ENCODE measurements at places on chromosomes 11 and 22.

- no peak for DNase-seq
Measured at GRCh38 chr22:38240734-38241252, 32.0 kb downstream of the TMEM184B start.

DNA sequence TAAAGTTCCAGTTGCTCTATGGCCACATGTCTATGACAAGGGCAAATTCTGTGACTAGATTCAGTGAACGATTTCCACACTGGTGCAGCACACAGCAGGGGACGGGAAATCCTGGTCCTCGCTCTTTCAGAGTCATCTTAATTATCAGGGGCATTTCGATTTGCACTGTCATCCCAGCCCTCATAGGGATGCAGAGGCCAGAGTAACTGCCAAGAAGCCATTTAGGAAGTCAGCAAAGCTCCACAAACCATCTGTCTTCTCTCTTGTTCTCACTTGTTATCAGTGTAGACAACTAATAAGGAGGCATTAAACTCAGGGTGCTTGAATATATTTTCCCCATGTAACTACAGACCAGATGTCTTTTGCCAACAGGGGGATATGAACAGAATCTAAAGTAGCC is 151.7 kb downstream of the STK33 start:
- no peak for DNase-seq

GRCh38 chr22:43879901-43880540 is 11.8 kb downstream of the PNPLA5 start:
- DNase-seq, result no peak

GRCh38 chr11:82046778-82047177 is 686.9 kb downstream of the FAM181B start:
- no peak for DNase-seq

GRCh38 chr11:17924713-17925112 is 88.1 kb downstream of the SERGEF start:
- no peak for DNase-seq

- DNase-seq, result no peak
Measured at GRCh38 chr11:134734894-134735293, 322.9 kb upstream of the B3GAT1 start.

- no peak for DNase-seq
Measured at GRCh38 chr22:24994070-24994763, 41.7 kb downstream of the KIAA1671 start.

- no peak for DNase-seq
Measured at GRCh38 chr22:35560366-35560765, 19.7 kb downstream of the RASD2 start.

DNA sequence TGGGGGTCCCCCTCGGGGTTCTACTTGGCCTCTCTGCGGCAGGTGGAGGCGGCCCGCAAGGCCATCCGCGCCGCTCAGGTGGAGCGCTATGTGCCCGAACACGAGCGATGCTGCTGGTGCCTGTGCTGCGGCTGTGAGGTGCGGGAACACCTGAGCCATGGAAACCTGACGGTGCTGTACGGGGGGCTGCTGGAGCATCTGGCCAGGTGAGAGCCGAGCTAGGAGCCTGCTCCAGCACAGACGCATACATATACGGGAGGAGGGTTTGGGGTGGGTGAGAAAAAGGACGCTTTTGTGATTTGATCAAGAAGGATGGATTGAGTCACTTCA is 415 bp downstream of the CENATAC start:
- DNase-seq, result no peak

GRCh38 chr11:67664213-67664585 is 10.2 kb downstream of the ALDH3B2 start:
- no peak for DNase-seq

- no peak for DNase-seq
Measured at GRCh38 chr22:46876357-46876934, 114.0 kb downstream of the TBC1D22A start.

- DNase-seq, result no peak
Measured at GRCh38 chr11:8355416-8355742, 91.7 kb upstream of the LMO1 start.

DNA sequence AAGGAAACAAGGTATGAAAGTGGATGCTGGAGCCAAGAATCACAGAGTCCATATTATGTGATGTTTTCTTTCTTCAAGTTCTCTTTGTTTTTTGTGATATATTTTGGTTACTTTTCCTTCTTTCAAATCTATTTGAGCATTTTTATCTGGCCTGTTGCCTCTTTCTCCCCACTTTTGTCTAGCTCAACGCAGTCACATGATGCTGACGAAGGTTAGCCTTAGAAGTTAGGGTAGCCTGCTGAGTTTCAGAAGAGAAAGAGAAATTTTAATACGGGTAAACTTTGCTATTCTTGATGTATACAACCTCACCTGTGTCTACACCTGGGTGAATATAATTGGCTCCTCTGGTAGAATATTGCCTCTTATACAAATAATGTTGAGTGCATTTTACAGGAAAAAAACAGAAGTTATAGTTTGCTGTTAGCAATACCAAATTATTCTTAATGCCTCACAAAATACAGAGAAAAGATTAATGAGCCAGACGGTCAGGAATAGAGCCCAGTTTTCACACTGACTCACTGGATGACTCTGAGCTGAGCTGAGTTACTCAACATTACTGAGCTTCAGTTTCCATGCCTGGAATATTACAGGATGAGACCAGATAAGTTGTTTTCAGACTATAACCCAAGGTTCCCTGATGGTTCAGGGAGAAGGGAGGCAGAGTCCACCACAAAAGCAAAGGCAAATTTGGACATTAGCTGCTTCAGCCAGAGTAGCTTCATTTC is 161.6 kb upstream of the BDNF start:
- no peak for DNase-seq

DNA sequence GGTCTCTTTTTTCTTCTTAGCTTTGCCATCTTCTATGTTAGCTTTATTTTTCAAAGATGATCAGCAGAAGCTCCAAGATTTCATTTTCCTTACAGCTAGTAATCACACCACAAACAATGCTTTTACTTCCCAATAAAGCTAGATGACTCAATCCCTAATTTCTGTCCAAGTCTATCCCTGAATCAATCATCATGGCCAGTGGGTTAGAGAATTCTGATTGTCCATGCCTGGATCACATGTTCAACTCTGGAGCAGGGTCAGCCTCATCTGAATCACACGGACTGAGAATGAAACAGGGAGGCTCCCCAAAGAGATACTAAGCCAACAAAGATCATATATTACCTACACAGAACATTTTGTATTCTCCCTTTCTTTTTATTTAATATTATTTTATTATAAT is 79.6 kb downstream of the BBOX1 start:
- DNase-seq, result no peak

GRCh38 chr11:80778432-80778831 is 1337.6 kb upstream of the TENM4 start:
- DNase-seq, result no peak

GRCh38 chr11:11757909-11758308 is 83.9 kb upstream of the USP47 start:
- no peak for DNase-seq

DNA sequence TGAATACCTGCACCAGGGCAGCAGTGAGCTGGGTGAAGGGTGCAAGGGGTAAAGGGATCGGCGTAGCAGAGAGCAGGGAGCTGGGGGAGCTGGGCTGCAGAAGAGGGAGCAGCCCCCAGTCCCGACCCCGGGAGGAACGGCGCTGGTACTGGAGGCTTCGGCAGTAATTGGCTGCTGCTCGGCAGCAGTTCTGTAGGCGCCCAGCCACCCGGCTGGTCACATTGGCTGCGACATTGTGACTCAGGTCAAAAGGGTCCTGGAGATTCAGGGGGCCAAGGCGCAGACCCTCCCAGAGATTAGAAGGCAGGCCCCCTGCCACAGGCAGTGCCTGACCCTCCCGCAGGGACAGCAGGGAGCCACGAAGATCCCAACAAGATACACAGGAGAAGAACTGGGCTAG is 2.1 kb upstream of the EEF1G start:
- DNase-seq, result no peak
